Panc1 (cell line): ENCODE measurements at places on chromosomes 2 and 18. TPM values are rescaled to one million over a fixed set of nuclear protein-coding genes. Genes with fewer than 3 reads are reported as not detected.

- H3K4me1 ChIP-seq = no peaks in the 10 kb centered on the region
- H3K27me3 ChIP-seq = no peaks in the 10 kb centered on the region; the same call in 1 of the 2 replicates
- DNase-seq = no peak
Measured at GRCh38 chr2:99694331-99694730, 204.5 kb upstream of the REV1 start.

GRCh38 chr2:228625481-228625880 lies 444.0 kb upstream of the SPHKAP start:
- no peaks in the 10 kb centered on the region for H3K4me1 ChIP-seq
- H3K27me3 ChIP-seq = no peaks in the 10 kb centered on the region
- no peak overlapping the region for H3K4me3 ChIP-seq
- H3K27ac ChIP-seq = no peak overlapping the region
- H3K36me3 ChIP-seq = no peaks in the 10 kb centered on the region
- no peak for DNase-seq

GRCh38 chr18:63254716-63255399 lies 64.7 kb downstream of the BCL2 start:
- DNase-seq = no peak
- no peaks in the 10 kb centered on the region for H3K36me3 ChIP-seq
- no peaks in the 10 kb centered on the region for H3K27me3 ChIP-seq
- no peak overlapping the region for H3K4me3 ChIP-seq
- H3K4me1 ChIP-seq = no peaks in the 10 kb centered on the region

GRCh38 chr2:25700221-25700660 lies 26.9 kb upstream of the DTNB start:
- H3K27ac ChIP-seq = no peak overlapping the region
- H3K4me1 ChIP-seq = peaks cover 13% of the 10 kb centered on the region
- H3K4me3 ChIP-seq = no peak overlapping the region
- DNase-seq = peak; percentile 61
- H3K27me3 ChIP-seq = no peaks in the 10 kb centered on the region

- no peaks in the 10 kb centered on the region for H3K36me3 ChIP-seq
- H3K4me1 ChIP-seq = peaks cover 22% of the 10 kb centered on the region
- H3K27me3 ChIP-seq = no peaks in the 10 kb centered on the region
- peak; percentile 95 for DNase-seq
- H3K27ac ChIP-seq = peak overlapping the region; percentile 98
- no peak overlapping the region for H3K4me3 ChIP-seq
Measured at GRCh38 chr2:209368914-209369313, 54.9 kb upstream of the MAP2 start.

DNA sequence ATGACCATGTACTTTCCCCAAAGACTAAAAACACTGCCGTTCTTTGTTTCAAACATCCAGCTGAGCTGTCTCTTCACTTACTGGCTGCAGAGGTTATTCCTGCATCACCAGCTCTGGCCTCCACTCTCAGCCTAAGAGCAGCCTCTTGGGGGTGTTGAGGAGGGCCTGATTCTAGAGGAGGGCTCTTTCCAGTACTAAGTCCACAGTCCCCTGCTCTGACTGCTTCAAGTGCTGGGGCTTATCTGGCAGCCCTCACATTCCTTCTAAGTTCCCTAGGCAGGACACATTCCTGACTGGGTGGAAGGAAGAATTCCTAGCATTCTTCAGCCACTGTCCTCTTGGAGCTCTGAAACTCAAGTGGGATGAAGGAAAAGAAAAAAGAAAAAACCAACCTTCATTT lies 32.9 kb upstream of the EHBP1 start:
- no peaks in the 10 kb centered on the region for H3K27me3 ChIP-seq
- no peak overlapping the region for H3K4me3 ChIP-seq
- H3K4me1 ChIP-seq = peaks cover 11% of the 10 kb centered on the region

GRCh38 chr2:17830053-17831034 lies 14.1 kb downstream of the MSGN1 start:
- H3K27ac ChIP-seq = no peak overlapping the region
- peak; percentile 18 for DNase-seq
- no peaks in the 10 kb centered on the region for H3K36me3 ChIP-seq
- peaks cover 15% of the 10 kb centered on the region for H3K27me3 ChIP-seq
- no peaks in the 10 kb centered on the region for H3K4me1 ChIP-seq

DNA sequence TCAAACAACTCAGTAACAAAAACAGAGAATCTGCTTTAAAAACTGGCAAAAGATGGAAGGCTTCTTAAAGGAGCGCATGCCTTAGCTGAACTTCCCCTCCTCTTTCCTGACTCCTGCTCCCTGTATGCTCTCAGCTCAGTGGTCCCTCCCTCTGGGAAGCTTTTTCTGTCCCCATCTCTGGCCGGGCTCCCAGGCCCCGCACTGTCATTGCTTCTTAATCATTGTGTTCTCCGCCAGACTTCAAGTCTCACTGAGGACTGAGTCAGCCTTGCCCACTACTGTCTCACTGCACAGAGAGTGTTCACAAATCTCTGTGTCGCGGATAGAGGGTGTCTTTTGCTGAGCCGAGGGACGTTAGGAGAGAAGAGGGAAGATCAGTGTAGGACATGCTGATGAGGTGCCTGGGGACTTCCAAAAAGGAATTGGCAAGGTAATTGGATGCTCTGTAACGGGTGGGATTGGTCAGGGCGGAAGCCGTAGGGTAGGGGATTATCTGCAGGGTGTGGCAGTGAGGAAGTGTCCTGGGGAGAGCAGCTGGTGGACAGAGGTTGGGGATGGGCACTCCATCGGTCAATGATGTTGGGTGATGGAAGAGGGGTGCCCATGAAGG lies 16.2 kb downstream of the TOGARAM2 start:
- no peak overlapping the region for H3K4me3 ChIP-seq
- no peak overlapping the region for H3K27ac ChIP-seq
- no peak for DNase-seq
- no peaks in the 10 kb centered on the region for H3K4me1 ChIP-seq
- H3K36me3 ChIP-seq = no peaks in the 10 kb centered on the region

- no peaks in the 10 kb centered on the region for H3K36me3 ChIP-seq
- H3K4me3 ChIP-seq = no peak overlapping the region
- no peak overlapping the region for H3K27ac ChIP-seq
- H3K27me3 ChIP-seq = no peaks in the 10 kb centered on the region
- no peak for DNase-seq
Measured at GRCh38 chr2:187920511-187920910, 366.3 kb upstream of the TFPI start.

- no peaks in the 10 kb centered on the region for H3K27me3 ChIP-seq
- peak overlapping the region; percentile 27; the same call in 1 of the 2 replicates for H3K27ac ChIP-seq
- no peak overlapping the region for H3K4me3 ChIP-seq
- H3K4me1 ChIP-seq = no peaks in the 10 kb centered on the region
Measured at GRCh38 chr2:111522231-111522768, 361.7 kb downstream of the ANAPC1 start.

DNA sequence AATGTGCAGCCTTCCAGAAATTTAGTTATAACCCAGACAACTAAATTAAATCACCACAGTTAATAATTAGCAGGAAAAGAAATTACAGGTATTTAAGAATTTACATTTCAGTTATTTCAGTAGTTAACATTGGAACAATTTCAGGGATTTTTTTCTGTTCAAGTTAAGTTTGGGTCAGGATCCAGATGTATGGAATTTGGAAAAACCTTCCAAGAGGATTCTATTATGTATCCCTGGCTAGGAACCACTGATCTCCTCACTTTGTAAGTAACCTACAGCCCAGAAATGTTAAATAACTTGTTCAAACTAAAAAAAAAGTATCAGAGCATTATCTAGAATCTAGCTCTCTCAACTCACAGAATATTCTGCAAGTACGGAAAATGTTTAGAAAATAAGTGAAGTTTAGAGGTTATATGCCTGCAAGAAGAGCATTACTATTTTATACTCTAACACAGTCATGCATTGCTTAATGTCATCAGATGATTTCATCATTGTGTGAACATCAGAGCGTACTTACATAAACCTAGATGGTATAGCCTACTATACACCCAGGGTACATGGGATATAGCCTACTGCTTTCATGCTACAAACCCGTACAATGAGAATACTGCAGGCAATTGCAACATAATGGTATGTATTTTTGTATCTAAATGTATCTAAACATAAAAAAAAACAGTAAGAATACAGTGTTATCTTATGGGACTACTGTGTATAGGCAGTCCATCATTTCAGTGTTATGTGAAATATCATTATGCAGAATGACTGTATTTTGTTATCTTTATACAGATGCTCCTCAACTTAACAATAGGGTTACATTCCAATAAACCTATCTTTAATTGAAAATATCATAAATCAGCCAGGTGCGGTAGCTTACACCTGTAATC lies 6.1 kb downstream of the NCKAP1 start:
- no peaks in the 10 kb centered on the region for H3K27me3 ChIP-seq
- no peak overlapping the region for H3K4me3 ChIP-seq
- H3K36me3 ChIP-seq = no peaks in the 10 kb centered on the region; the same call in 1 of the 2 replicates
- H3K4me1 ChIP-seq = peaks cover 37% of the 10 kb centered on the region

GRCh38 chr18:59343926-59344325 lies 15.1 kb downstream of the LMAN1 start:
- H3K27me3 ChIP-seq = no peaks in the 10 kb centered on the region
- H3K4me1 ChIP-seq = no peaks in the 10 kb centered on the region
- DNase-seq = no peak
- H3K36me3 ChIP-seq = peaks cover 15% of the 10 kb centered on the region

- no peaks in the 10 kb centered on the region for H3K4me1 ChIP-seq
- H3K27me3 ChIP-seq = no peaks in the 10 kb centered on the region
- H3K27ac ChIP-seq = no peak overlapping the region
- H3K4me3 ChIP-seq = no peak overlapping the region
Measured at GRCh38 chr18:7890075-7890474, 323.0 kb downstream of the PTPRM start.

DNA sequence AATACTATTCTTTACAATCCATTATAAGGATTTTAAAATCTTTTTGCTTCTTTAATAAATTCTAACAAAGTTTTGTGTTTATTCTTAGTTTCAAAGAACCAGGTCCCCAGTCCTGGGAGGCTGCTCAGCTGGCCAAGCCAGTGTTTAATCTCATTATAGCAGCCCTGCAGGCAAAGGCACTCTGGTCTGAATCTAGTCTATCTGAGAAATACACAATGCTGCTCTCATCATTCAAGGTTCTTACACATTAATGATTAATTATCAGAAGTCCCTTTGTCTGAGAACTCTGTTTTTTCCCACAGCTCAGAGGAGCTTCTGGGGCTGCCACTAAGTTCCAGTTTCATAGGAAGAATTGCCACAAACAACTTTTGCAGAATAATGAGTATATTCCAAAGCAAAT lies 27.7 kb downstream of the KCTD18 start:
- peaks cover 23% of the 10 kb centered on the region for H3K4me1 ChIP-seq
- no peaks in the 10 kb centered on the region for H3K27me3 ChIP-seq
- H3K27ac ChIP-seq = peak overlapping the region; percentile 45
- peaks cover 7% of the 10 kb centered on the region; the same call in 1 of the 2 replicates for H3K36me3 ChIP-seq
- no peak overlapping the region for H3K4me3 ChIP-seq
- no peak for DNase-seq

DNA sequence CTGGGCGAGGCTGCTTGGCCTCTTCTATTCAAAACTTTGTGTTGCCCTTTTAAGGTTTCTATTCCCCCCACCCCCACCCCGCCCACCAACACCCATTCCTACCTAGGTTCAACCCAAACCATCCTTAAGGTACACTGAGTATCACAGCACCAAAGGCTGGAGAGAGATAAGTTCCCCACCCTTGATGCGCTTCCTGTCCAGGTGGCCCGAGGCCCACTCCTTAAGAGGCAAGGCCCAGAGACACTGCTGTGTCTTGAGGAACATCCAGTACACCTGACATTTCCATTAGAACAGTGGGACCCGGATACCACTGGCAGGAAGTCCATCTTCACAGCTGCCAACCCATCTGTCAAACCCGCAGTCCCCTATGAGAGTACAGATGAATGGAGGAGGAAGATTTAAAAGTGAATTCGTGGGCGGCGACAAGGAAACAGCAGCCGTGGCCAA lies 277 bp upstream of the INPP1 start:
- peaks cover 6% of the 10 kb centered on the region for H3K4me1 ChIP-seq
- no peak for DNase-seq
- no peaks in the 10 kb centered on the region for H3K27me3 ChIP-seq
- no peaks in the 10 kb centered on the region; the same call in 1 of the 2 replicates for H3K36me3 ChIP-seq

DNA sequence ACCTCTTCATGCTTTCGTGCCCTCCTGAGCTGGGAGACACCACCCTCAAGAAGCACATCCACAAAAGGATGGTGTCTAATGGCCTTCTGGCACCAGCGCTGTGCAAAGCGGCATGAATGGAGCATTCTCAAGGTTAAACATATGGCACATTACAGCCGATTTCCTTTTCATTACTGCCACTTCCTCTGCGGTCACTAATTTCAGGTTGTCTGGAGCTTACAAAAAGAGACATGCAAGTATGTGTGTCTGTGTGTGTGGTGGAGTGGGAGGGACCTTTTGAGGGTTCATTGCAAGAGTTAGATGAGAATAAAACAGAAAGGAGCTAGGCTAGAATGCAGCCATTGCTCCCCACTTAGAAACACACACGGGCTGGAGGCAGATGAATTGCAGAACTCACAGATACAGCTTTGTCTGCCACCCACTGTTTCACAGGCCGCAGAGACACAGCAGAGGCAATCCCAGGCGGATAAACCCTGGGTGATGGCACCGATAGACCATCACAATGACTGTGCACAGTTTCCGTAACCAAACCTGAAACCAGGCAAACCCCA lies 76.0 kb downstream of the TGIF1 start:
- no peak overlapping the region for H3K4me3 ChIP-seq
- peaks cover 18% of the 10 kb centered on the region for H3K4me1 ChIP-seq
- DNase-seq = no peak
- H3K36me3 ChIP-seq = no peaks in the 10 kb centered on the region
- H3K27ac ChIP-seq = peak overlapping the region; percentile 86
- H3K27me3 ChIP-seq = no peaks in the 10 kb centered on the region

- no peaks in the 10 kb centered on the region for H3K27me3 ChIP-seq
- no peaks in the 10 kb centered on the region for H3K36me3 ChIP-seq
- H3K4me1 ChIP-seq = no peaks in the 10 kb centered on the region
- H3K27ac ChIP-seq = no peak overlapping the region
Measured at GRCh38 chr2:138853296-138853695, 73.1 kb upstream of the NXPH2 start.

DNA sequence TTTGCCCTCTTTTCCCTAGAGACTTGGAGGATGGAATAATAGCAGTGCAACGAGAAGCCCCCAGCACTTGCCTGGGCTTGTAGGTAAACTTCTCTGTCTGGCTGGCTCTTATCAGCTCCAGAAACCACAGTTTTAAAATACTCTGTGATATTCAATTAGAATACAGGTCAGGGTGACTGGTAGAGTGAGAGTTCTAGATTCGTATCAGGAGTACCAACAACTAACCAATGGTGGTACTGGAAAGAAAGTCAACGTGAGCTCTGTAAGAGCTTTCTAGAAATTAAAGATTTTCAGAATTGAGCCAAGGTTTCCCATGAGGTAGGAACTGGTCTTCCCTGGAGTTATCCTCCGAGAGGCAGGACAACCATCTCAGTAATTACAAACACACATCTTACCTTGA lies 216.9 kb downstream of the NYAP2 start:
- no peak for DNase-seq
- no peaks in the 10 kb centered on the region for H3K27me3 ChIP-seq
- no peak overlapping the region for H3K27ac ChIP-seq
- H3K36me3 ChIP-seq = no peaks in the 10 kb centered on the region

- no peak overlapping the region for H3K27ac ChIP-seq
- no peaks in the 10 kb centered on the region; the same call in 1 of the 2 replicates for H3K27me3 ChIP-seq
- H3K4me1 ChIP-seq = no peaks in the 10 kb centered on the region
- no peak for DNase-seq
- no peak overlapping the region for H3K4me3 ChIP-seq
Measured at GRCh38 chr2:86234563-86235131, 35.4 kb downstream of the MRPL35 start.

The RALB gene
- total RNA-seq = 47.8 TPM

The ATP8B1 gene
- total RNA-seq = 12.5 TPM

The BIN1 gene
- 58.6 TPM for total RNA-seq

The CXCR1 gene
- total RNA-seq = not detected

The CFAP65 gene
- 0.33 TPM for total RNA-seq

The DNER gene
- 0.31 TPM for total RNA-seq

The NBEAL1 gene
- 26.1 TPM for total RNA-seq

The TMEM169 gene
- total RNA-seq = 0.74 TPM

The SERPINB12 gene
- not detected for total RNA-seq

The SPATA3 gene
- not detected for total RNA-seq
